ENCODE measurements at places on chromosomes 11 and 22.
A peak's percentile ranks its signal among the peaks of the same experiment; 100 is the strongest.

DNA sequence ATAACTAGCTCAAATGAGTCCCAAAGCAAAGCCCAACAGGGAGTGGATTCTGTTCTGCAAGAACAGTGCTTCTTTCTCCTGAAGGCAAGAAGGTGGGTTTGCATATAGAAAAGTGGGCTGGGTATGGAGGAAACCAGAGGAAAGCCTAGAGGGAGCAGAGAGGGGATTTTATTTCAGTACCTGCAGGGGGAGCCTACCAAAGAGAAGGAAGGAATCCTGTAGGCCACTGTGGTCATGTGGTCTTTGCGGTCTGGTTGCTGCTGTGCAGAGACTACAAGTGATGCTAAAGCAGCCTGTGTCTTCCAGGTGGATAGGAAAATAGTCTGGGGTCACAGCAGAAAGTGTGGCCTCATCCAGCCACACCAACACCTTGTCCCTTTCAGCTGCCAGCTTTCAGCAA lies 33.2 kb upstream of the ZBTB16 start:
- DNase-seq: peak; percentile 26

DNA sequence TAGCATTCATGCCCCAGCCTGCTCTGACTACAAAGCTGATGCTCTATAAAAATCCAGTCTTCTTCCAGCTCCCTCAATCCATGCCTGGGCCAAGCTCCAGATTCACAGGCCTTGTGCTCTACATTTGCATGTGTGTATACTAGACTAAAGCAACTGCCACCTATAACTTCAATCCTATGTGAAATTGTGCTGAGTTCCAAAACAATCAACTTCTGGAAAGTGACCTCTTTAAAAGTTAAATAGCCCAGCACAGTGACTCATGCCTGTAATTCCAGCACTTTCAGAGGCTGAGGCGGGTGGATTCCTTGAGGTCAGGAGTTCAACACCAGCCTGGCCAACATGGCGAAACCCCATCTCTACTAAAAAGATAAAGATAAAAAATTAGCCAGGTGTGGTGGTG lies 114.3 kb upstream of the ZC3H12C start:
- no peak for DNase-seq

DNA sequence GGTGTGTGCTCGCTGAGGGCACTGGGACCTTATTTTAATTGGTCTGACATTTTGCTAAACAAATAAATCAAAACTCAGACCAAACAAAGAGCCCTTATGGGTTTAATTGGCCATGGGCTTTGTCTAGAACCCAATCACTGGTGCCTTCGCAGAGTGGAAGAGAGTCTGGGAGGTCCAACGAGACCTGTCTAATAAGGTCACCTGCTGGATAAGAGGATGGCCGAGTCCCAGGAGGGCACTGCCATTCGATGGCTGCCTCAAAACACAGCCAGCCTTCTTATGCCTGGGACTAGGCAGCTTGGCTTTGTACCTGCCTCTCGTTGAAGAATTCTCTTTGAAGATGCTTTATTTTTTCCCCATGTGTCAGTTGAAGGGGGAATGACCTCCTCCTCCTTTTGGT lies 171.1 kb downstream of the CEP164 start:
- no peak for DNase-seq

DNA sequence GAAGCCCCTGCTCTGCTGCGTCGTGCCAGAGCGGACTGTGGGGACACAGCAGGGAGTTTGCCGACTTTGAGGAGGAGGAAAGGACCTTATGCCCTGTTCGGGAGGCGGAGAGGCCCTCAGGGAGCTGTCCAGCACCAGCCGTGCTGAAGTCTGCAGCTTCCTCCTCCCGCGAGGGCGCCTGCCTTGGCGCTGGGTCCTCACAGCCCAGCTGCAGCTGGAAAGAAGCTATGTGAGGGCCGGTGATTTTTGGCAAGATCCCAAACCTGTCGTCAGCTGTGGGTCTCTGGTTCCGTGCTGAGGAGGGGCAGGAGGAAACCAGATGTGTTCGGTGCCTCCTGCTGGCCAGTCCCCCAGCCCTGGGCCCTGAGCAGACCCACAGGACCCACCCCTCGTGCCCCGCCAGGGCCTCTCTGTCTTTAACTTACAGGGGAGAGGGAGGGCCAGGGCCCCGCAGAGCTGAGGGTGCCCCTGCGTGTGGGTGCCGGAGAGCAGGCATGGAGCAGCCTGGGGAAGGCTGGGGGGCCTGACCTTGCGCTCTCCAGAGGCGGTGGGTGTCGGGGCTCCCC lies 12.0 kb downstream of the BRSK2 start:
- DNase-seq: peak; percentile 13

- no peak for DNase-seq
Measured at GRCh38 chr11:122319085-122319484, 203.1 kb upstream of the BLID start.

DNA sequence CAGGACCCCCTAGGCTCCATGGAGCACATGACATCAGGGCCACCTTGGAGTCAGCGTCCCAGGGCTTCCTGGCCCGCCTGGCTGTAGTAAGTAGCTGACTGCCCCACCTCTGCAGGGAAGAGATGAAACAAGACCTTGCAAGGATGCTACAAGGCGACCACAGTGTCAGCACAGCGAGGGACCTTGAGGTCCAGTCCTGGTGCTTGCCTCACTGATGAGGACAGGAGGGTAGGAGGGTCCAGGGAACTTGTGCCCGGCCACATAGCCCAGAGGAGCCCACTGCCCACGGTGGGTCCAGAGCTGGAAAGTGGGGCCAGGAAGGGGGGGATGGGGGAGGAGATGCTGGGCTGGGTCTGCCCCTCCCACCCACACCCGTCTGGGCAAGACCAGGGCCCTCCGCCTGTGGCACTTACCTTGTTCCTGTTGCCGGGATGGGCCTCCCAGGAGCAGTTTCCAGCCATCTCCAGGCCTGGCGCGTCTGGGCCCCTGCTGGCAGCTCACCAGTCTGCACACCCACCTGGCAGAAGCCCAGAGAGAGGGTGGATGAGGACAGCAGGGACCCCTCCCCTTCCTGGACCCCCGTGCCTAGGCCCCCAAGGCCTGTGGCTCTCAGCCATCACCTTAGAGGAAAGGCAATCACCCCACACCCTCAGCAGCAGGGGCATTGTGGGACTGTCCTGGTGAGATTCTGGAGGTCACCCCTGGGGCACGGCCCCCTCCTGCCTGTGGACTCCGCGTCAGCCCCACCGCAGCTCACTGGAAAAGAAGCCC lies 3.4 kb downstream of the MRGPRF start:
- no peak for DNase-seq

- no peak for DNase-seq
Measured at GRCh38 chr11:64656862-64657261, 65.8 kb downstream of the SLC22A12 start.

GRCh38 chr11:61546663-61547062 lies 34.2 kb downstream of the SYT7 start:
- no peak for DNase-seq

DNA sequence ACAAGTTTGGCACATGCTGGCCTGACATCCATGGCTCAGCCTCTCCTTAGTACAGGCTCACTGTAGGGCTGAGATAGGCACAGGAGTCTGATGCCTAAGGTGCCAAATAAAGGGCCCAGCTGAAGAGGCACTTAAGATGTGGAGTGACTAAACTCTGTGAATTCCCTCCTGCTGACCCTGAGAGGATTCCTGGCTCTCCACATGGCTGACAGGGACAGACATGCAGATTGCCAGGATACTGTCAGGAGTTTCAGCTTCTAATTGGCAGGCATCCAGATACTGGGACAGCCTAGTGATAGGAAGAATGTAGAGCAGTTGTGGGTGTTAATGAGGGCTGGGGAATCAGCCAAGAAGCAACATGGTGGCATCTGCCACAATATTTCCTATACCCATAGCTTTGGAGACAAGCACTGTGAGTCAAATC lies 558.7 kb downstream of the INSC start:
- DNase-seq: no peak

DNA sequence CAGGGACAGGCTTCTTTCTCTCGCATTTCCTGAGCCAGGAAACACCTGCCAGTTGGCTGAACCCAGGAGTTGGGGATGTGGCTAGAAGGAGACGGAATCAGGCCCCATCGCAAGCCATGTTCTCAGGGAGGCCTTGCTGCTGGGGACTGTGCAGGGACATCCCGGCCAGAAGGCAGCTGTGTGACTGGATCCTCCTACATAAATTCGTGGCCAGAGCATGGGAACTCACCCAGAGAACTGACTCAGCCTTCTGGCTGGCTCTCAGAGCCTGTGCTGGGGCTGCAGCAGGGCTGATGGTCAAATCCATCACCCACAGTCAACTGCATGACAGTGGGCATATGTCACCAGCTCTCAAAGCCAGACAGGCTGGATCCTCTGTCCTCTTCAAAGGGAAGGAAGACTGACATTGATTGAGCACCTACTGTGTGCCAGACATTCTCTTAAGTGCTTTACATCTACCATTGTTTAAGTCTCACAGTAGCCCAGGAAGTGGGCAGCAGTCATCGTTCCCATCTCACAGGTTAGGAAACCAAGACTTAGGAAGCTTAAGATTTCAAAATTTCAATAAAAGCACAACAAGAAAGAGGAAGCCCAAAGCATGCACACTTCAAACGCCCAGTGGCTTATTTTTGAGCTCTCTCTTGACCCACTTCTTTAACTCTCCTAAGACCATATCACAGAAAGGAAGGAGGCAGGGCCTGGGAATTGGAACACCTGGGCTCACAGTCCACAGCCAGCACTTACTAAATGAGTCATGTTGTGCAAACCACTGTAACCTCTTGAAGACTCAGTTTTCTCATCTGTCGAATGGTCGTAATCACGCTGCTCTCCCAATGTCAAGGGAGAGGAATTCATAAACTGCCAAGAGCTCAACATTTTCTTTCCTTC lies 30.9 kb upstream of the CACNG2 start:
- peak; percentile 11 for DNase-seq

DNA sequence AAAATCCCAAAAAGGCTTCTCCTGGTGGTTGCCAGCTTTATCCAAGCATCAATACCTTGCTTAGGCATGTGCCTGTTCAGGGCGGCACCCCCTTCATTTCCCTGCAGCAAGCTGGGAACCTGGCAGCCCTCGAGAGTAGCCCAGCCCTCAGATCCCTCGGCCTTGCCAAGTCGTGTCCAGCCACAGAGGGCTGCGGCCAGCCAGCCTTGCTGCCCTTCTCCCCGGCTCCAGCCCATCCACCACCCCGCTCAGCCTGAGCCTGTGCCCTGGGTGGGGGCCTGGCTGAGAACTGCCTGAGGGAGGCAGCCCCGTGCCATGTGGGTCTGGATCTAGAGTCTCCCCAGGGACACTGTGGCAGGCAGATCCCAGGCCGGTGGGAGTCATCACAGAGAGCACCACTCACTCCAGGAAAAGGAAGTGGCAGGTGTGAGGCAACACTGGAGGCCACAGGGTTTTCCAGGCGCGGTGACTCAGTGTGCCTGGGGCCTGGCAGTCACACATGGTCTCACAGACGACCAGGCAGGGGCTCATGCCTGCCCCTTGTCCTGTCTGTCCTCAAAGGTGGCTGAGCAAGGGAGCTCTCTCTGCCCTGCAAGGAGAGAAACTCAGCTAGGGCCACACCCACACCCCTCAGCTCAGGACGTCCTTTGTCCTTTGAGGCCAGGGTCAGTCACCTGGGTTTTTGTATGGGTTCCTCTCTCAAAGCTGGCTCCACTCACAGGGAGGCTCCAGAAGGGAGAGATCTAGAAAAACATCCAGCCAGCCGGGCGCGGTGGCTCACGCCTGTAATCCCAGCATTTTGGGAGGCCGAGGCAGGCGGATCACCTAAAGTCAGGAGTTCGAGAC lies 12.2 kb upstream of the CDC42BPG start:
- DNase-seq: peak; percentile 74

DNA sequence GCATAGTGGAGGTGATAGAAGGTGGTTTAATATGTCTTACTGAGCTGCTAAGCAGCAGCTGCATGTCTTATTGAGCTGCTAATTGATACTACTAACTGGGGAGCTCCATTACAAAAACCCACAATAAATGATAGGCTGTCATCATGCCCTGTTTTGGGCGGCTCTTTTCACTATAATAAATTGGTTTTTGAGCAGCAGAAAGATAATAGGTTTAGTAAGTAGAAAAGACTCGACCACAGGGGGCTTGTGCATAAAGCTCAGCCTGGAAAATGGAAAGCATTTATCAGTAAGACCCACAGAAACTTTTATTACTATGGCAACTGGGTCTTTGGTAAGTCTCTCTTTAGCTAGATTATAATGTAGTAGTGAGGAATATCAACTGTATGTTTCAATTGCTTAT lies 117.6 kb downstream of the LDLRAD3 start:
- no peak for DNase-seq

DNA sequence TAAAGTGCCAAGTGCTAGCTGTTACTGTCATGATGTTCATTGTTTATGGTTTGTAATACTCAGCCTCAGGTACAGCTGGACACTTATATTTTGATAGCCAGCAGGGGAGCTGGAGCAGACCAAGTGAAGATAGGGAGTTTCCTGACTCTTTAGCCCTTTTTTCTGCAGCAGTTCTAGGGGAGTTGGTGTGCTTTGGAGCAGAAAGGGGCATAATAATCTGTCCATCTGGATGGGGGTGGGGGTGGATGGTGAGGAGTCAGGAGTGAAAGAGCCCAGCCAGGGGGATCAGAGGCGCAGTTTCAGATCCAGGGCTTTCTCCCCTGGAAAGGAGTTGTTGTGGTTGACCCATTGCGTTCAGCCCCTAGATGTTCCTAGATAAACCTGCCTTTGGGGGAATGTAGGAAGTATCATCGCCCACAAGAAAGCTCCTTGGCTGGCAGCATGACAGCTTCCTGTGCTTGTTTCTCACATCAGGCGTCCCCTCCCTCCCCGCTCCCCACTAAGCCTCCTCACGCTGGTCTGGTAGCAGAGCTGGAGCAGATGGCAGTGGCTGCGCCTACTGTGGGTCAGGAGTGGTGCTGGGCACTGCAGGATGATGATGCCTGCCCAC lies 41.9 kb downstream of the MED15 start:
- no peak for DNase-seq

DNA sequence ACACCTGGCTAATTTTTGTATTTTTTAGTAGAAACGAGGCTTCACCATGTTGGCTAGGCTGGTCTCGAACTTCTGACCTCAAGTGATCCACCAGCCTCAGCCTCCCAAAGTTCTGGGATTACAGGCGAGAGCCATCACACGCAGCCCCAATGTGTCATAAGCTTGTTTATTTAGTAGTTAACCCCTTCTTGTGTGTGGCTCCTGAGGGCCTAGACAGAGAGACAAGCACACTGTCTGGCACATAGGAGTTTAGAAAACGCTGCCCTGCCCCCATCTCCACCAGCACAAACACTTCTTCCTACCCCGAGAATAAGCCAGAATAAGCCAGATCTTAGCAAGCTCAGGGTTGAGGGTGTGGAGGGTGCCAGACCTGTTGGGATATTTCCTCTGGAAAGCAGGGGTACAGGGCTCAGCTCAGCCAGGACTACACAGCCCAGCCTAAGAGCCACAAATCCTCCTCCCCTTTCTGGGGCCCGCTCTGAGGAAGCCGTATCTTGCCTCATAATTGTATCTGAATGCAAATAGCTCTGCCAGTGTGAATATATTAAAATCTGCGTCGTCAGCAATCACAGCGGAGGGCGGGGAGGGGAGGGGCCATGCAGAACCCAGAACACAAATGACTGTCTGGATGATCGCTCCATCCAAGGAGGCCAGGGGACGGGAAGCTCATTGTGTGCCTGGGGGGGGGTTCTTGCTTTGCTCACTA lies 247.3 kb downstream of the MN1 start:
- no peak for DNase-seq

- peak; percentile 79 for DNase-seq
Measured at GRCh38 chr11:70423523-70424505, 25.5 kb downstream of the CTTN start.

GRCh38 chr11:71165771-71166170 lies 86.6 kb downstream of the SHANK2 start:
- DNase-seq: no peak
